Adipocyte (in vitro differentiated cells): ENCODE measurements at places on chromosomes 4 and X.

DNA sequence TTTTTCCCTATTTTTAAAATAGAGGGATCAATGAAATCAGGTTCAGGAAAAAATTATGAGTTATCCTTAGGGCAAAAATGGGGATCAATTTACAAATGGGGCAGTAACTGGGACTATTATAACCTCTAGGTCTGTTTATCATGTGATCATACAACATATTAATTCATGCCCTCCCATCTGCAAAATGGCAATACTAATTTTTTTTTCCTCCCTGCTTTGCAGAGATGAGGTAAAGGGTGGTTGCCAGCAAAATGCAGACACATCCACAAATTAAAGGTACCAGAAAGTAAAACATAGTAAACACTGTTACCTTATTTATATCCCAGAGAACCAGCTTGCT, 467 bp downstream of the HSD17B11 start:
- DNase-seq = no peak

- no peak for DNase-seq
Observed at GRCh38 chr4:186039697-186040096, 29.3 kb upstream of the TLR3 start.

DNA sequence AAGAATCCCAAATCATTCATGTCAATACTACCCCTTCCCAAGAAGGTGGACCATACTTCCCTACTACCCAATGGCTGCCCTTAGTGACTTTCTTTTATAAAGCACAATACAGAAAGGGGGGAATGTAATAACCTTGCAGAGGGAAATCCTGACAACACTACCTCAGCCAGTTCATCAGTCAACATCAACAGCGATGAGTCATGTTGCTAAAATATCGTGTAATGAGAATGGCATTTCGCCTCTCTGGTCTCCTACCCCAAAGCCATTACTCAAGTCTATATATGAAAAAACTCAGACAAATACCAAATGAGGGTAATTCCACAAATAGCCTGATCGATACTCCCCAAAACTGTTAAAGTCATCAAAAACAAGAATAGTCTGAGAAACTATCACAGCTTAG, 3.3 kb upstream of the MAGEA8 start:
- DNase-seq = no peak

- peak; percentile 85 for DNase-seq
Observed at GRCh38 chrX:154398668-154399526, 720 bp downstream of the RPL10 start.

GRCh38 chrX:118219866-118220265, 103.3 kb upstream of the KLHL13 start:
- DNase-seq = no peak

DNA sequence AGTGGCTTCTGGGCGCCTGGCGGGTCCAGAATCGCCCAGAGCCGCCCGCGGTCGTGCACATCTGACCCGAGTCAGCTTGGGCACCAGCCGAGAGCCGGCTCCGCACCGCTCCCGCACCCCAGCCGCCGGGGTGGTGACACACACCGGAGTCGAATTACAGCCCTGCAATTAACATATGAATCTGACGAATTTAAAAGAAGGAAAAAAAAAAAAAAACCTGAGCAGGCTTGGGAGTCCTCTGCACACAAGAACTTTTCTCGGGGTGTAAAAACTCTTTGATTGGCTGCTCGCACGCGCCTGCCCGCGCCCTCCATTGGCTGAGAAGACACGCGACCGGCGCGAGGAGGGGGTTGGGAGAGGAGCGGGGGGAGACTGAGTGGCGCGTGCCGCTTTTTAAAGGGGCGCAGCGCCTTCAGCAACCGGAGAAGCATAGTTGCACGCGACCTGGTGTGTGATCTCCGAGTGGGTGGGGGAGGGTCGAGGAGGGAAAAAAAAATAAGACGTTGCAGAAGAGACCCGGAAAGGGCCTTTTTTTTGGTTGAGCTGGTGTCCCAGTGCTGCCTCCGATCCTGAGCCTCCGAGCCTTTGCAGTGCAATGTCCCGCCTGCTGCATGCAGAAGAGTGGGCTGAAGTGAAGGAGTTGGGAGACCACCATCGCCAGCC, at the start of gene ATOH1:
Gene ATOH1 (plus strand): TSS at position 422 of the 663 bp plus-strand sequence. CDS start 174 bp downstream, at position 596.
- peak; percentile 32 for DNase-seq

DNA sequence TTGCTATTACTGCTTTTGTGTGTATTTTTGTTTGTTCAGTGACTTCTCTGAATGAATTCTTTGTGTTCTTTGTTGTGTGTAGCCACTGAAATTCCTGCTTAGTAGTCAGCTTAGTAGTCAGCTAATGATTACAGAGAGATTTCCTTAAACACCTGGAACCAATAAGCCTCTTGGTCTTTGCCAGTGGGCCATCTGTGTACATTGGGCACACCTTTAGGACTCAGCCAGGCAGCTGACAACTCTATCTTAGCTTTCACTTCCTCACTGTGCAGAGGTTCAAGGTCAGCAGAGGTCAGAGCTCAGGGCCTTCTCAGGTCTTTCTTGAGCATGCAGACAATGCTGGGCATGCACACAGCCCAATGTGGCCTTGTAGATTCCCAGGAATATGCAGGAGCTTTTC, 59.3 kb downstream of the RWDD4 start:
- DNase-seq = no peak

GRCh38 chr4:4641661-4642495, 100.0 kb upstream of the STX18 start:
- no peak for DNase-seq

- DNase-seq = no peak
Observed at GRCh38 chr4:39390603-39391002, 16.1 kb upstream of the KLB start.

DNA sequence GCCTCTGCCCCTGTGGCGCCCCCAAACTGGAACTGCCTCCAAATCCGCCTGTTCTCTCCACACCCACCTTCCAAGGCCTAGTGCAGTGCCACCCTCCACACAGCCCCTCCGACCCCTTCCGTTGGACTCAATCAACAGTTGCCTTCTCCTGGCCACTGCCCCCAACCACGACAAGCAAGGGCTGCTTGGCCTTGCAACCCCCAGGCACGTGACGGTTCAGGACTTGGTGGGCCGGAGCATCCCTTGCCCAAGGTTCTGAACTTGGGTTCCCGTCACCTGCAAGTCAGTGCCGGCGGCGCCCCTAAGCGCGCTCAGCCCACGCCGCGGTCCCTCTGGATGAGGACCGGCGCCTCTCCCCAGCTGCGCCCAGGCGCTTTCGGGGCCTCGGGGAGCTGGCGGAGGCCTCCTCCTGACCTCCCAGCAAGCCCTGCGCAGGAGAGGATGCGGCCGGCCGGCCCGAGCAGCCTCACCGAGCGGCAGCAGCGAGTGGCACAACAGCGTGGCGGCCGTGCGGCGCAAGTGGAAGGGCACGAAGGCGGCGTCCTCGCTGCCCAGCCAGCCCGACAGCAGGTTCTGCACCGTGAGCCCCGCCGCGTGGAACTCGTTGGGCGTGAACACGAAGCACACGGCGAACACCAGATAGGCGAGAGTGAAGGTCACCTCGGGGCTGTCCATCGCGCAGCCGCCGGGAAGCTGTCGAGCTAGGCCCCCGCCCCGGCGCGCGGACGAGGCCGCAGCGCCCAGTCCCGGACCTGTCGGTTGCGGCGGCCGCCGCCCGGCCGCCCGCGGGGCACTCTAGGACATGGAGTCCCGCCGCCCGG, 750 bp downstream of the TMEM129 start:
- peak; percentile 69 for DNase-seq

DNA sequence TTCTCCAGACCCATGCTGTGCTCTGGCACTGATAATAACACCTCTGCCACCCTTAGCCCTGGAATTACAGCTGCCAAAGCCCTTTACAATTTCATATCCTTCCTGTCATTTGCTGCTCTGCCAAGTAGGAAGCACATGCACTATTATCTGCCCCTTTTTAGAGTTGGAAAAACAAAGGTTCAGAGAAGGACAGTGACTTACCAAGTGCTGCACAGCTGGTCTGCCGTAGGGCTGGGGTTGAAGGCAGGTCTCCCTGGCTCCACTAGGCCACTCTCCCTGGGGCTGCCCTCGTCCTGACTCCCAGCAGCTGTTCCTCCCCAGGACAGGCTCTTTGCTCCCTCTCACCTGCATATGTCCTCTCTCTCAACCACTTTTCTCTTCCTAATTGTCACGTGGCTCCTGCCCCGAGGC, 73.4 kb downstream of the ANAPC4 start:
- DNase-seq = no peak

GRCh38 chrX:24350217-24350616, 10.2 kb upstream of the SUPT20HL1 start:
- no peak for DNase-seq

GRCh38 chr4:91914176-91914804, 389.5 kb upstream of the GRID2 start:
- peak; percentile 14 for DNase-seq

DNA sequence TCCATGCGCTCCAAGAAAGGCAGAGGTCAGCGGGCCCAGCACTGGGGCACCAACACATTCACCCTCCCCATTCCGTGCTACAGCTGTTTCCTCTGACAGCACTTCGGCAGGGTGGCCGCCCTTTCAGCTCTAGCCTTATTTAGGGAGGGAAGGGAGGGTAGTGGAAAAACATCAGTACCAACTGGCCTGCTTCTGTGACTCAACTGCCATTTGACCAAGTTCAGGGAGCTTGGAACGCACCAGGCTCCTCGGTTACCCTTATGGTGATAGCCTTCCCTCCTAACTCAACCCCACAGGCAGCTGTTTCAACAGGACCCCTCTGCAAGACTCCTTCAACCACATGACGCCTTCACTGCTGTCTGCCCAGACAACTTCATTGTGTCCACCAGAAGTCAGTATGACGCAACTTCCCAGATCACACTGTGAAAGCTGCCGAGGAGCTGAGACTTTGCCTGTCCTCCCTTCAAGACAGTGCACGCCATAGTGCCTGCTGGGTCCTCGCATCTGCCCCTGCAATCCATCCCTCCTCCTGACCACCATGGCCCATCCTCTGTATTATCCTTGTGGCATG, 132.2 kb downstream of the AFAP1 start:
- no peak for DNase-seq

GRCh38 chr4:8676676-8677075, 84.1 kb downstream of the CPZ start:
- no peak for DNase-seq

DNA sequence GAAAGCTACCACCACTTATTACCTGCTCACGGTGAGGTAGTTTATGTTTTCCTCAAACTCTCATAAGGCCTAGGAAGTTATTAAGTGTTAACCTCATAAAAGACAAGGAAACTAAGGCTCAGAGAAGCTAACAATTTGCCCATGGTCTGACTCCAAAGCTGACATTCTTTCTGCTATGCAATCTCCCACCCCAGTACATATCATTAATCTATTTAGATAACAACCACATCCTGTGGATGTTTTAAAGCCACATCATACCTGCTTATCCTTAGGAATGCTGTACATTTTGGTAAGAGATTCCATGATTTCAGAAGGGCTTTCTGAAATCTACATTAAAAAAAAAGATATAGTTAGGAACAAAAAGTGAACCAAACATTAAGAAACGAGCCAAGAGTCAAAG, 55.4 kb downstream of the HUWE1 start:
- DNase-seq = no peak

DNA sequence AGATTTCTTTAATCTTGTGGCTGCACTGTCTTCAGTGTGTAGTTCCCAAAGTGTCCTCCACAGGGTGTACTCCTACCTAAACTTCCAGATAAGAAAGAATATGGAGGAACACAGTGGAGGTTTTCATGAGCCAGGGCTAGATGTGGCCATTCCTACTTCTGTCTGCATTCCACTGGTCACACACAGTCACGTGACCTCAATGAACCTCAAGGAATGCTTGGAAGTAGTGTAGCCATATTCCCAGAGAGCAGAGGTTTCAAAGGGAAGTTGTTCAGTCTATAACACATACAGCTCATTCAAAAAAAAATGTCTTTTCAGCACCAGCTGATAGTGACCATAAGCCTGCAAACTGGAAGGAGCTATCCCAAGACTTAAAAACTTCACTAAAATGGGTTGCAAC, 53.6 kb downstream of the ASB9 start:
- no peak for DNase-seq

DNA sequence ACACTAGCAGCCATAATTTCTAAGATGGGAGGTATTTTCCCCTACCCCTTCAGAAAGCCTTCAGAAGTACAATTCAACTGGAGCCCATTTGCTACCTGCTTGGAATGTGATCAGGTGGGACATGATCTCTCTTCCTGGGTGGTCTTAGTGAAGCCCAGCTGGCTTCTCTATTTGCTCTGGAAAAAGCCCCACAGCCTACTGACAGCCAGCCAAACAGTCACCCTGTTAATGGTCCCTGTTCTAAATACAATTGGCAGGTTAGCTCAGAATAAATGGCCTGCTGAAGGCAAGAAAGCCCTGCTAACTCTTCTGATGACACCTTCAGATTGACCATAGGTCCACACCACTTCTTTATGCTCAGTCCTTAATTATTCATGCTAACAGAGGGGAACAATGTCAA, 39.9 kb downstream of the HS6ST2 start:
- DNase-seq = no peak

- peak; percentile 94 for DNase-seq
Observed at GRCh38 chr4:180695851-180696250, 1547.4 kb upstream of the TENM3 start.

GRCh38 chrX:9770319-9770718, 4.7 kb upstream of the GPR143 start:
- DNase-seq = no peak

DNA sequence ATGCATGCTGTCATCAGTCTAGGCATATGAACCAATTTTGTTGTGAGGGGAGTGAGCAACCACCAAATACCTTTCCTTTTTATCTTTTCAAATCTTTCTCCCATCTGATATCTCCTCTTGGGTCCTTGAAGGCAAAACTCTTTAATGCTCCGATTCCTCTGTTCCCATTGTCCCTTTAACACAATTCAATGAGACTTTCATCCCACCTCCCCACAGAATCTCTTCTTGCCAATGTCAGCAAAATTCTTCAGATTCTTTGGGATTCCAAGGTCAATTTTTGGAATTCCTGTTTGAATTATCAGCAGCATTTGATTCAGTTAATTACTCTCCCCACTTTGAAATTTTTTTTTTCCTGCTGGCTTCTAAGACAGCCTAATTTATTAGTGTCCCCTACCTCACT, 232.7 kb downstream of the COX7B2 start:
- DNase-seq = no peak

- DNase-seq = peak; percentile 42
Observed at GRCh38 chrX:101117701-101118100, 19.7 kb downstream of the CENPI start.

DNA sequence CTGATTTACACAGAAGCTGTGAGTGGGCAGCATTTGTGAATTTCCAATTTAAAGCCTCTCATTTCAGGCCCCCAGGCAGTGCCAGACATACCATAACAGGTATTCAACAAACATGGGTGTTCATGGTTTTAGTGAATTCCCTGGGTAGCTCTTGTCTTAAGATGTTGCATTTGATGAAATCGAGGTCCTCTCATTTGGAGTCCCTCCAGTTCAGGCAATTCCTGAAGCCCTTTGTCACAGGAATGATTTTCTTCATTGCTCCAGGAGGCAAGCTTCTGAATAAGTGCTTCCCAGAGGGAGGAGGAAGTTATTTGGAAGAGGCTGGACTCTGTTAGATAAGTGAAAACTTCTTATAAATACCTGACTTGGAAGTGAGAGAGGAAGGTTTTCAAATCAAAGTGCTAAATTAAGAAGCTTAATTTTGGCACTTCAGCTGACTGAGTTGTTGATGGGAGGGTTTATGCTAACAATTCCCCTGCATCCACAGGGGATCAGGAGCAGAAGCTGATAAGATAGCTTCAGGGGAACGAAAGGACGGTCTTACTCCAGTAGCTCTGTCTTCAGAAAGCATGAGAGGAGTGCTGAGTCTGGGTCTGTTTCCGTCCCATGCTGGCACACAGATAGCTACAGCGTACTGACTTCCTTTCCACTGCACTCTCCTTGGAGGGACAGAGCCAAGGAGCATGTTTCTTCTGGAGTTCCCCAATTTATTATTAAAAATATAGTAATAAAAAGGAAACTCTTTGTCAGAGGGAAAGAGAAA, 543.1 kb downstream of the GBA3 start:
- no peak for DNase-seq
